ENCODE measurements at places on chromosomes 16 and 17.
A peak's percentile ranks its signal among the peaks of the same experiment; 100 is the strongest.

DNA sequence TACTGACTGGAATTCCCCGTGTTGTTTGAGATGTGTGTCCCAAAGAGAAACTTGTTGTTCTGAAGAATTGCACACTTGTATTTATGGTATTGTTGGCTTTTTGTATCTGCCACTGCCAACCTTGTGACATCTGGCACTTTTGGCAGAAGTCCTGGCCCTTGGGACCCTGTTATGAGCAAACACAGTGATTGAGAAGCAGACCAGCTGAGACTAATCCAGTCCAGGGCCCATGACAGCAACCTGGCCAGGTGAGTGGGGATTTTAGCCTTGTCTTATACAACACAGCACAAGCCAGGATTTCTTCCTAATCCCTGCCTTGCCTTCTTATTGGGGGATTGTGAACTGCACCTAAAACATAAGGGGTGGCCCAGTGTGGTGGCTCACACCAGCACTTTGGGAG is 80.0 kb downstream of the NTN1 start:
- no peak for DNase-seq

DNA sequence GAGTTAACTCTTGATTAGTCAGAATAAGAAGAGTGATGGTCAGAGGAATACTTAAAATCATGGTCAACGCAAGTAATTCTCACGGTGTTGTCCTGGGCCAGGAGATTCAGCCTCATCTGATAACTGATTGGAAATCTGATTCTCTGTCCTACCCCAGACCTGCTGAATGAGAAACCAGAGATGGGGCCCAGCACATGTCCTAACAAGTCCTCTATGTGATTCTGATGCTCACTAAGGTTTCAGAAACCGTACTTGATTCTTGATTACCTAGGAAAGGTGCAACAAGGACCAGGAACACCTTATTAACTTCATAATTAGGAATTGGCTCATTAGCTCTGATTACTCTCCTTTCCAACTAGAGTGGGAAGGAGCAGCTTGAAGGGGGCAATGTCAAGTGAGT is 44.5 kb downstream of the ANKFY1 start:
- no peak for DNase-seq

- no peak for DNase-seq
These were observed 54.8 kb downstream of the SCNN1B start for GRCh38 chr16:23356941-23357340.

DNA sequence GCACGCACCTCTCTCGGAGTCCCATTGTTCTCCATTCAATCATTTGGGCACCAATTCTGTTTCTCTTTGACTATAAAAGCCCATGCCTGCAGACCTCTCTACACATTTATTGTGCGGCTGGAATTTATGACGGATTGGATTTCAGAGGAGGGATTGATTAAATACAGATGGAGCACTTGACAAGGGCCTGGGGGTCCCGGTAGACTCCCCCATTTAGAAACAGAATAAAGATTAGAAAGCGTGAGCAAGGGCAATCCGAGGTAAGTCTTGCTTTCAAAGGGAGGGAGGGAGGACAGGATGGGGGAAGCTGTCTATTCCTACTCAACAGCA is 15.1 kb upstream of the PITPNM3 start:
- peak; percentile 17 for DNase-seq

DNA sequence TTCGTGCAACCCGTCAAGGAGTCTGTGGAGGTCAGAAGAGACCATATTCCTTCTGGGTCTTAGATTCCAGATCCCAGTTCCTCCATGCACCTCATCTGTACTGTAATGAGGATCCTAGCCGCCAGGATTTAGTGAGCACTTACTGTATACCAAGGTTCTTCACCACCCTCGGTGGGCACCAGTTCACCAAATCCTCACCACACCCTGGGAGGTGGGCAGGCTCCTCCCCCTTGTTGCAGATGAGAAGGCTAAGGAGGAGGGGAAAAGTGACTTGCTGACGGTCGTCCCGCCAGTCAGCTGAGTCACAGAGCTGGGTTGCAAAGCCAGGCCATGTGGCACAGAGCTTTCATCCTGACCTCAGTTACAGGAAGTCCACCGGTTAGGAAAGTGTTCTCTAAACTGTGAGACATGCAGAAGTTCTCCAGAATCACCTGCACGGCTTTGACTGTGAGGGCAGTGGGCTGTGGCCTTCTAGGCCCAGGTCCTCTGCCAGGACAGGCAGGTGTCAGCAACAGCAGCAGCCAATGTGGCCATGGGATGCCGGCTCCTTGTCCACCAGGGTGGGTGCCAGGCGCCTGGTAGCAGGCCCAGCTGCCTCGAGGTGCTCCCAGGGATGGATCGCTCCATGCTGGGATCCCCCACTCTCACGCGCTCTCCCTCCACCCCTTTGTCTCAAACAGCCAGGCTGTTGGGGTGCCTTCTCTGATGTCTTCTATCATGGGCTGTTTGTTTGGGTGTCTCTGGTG is 240.3 kb upstream of the GSE1 start:
- no peak for DNase-seq

DNA sequence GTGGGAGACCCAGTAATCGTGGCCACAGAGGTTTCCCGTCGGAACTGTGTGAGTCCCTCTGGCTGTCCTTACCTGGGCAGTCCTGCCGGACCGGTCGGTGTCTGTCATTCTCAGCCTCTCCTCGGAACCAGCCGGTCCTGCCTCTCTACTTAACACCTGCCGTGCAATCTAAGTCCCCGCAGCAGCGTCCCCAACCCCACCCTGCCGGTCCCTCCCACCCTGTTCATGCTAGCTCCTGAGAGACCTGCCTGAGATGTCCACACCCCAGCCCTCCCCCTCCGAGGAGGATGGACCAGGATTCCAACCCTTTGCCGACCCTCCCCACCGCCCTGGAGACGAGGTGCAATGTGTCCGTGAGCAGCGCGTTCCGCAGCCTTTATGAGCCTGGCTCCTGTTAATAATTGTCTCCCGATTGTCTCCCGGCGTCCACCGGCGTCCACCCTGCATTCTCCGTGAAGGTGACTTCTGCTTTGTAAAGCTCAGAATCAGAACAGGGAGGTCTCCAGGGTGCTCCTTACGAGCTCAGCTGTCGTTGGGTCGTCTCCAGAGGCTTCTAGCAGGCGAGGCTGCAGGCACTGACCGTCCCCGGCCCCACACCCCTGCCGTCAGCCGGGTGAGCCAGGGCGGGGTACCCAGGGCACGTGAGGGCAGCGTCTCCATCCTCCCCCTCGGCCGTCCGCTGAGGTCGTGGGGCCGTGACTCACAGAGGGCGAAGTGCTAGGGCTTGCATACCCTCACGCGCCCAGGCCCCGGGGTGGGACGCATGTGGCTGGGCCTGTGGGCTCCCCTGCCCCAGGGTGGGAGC is 10.1 kb downstream of the METRNL start:
- no peak for DNase-seq

- DNase-seq: no peak
These were observed 745 bp upstream of the ABCC1 start for GRCh38 chr16:15948532-15949209.

DNA sequence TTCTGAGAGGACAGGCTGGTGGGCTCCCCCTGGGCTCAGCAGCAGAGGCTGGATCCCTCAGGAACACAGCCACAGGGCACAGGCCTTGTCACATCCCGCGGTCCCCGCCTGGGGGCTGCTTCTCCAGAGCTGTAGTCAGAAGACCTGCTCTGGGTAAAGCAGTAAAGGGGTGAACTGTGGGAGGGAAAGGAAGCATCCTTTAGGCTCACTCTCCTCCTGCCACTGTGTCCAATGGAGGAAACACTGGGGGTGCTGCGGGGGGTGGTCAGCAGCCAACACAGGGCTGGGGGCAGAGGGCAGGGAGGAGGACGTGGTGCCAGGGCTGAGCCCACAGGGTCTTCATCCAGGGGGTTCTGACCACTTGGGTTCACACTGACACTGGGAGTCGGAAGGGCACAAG is 5.0 kb upstream of the SLC38A8 start:
- no peak for DNase-seq

GRCh38 chr16:54657709-54658102 is 273.0 kb upstream of the IRX5 start:
- no peak for DNase-seq

- DNase-seq: no peak
These were observed 124.3 kb downstream of the NPIPB5 start for GRCh38 chr16:22634954-22635353.

GRCh38 chr17:21072745-21073197 is 30.0 kb upstream of the USP22 start:
- no peak for DNase-seq

DNA sequence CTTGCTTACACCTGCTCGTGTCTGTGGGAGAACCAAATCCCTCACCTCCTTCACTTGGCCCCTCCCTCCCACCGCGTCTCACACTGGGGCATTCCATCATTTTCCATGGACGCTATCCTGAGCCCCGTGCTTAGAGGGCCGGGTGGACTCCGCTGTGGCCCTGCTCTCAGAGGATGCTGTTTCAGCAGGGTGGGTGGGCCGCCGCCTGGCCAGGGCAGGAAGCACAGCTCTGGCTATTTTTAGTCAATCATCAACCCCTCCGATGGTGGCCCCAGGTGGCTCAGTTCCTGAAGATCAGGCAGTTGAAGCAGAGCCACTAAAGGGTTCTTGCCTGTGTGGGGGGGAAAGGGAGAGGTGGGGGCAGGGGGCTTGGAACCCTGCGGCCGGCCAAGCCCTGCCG is 230.3 kb downstream of the ENGASE start:
- no peak for DNase-seq

Measured in NCI-H1092 treated with DMSO at 0.1 percent for 48 hours (cell line).